ENCODE measurements at places on chromosomes 2 and 18. TPM values are rescaled to one million over a fixed set of nuclear protein-coding genes. Genes with fewer than 3 reads are reported as not detected.

- peak; percentile 96 for DNase-seq
Measured at GRCh38 chr2:64330281-64331113, 123.5 kb upstream of the LGALSL start.

DNA sequence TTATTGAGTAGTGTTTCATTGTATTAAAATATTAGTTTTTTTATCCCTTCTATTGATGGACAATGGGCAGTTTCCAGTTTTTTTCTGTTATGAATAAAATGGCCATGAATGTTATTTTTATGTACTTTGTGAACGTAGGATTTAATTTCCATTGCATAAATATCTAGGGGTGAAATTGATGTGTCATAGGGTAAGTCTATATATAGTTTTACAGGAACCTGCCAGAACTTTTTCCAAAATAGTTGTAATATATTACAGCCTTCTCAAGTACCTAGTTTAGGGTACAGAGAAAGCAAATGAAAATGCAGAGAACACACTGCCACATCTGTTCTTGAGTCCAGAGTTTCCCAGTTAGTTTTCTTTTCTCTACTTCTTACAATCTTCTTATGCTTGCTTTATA, 378.6 kb downstream of the MEIS1 start:
- peak; percentile 46 for DNase-seq

GRCh38 chr2:40558761-40559160, 106.9 kb upstream of the SLC8A1 start:
- no peak for DNase-seq

DNA sequence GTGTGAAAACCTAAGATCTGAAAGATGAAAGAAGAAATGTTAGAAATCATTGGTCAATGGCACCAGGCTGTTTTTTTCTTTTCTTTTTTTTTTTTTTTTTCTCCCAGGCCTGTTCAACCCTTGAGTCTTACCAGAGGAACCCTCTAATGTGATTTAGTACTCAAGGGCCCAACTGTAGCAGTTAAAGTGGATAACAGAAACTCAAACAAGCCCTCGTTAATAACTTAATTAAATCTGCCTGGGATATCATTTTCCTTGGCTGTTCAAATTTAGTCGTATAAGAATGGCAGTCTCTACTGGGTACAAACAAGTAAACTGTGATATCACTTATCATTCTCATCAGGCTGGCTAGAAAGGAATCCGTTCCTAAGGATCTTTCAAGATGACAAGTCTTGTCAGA, 16.5 kb downstream of the ARL4C start:
- DNase-seq = no peak

HTR2B gene
- 33.0 TPM for total RNA-seq

LAMA1 gene
- total RNA-seq = 30.1 TPM

- DNase-seq = peak; percentile 37
Measured at GRCh38 chr2:203451689-203452088, 83.4 kb downstream of the RAPH1 start.

DNA sequence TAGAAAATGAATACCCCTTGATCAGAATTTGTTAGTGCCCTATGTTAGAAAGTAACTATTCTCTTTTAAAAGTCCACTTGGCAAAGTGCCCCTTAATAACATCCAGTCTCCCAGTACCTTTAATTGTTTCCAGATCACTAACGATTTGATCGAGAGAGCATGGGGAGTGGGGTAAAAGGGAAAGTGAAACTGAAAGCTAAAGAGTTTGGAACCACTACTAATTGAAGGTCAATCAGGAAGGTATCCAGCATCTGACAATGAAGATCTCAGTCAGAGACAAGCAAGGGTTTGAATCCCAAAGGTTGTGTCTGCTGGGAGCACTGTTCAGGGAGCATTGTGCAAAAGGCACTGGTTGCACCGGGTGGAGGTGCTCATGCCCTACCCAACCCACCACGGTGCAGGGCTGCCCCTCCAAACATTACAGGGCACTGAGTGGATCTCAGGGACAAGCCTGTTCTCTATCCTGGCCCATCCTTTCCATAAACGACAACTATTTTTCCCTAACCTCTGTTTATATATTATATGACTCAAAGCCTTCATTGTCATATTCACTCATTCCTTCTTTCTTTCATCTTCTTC, 14.6 kb upstream of the RIT2 start:
- DNase-seq = peak; percentile 24

GRCh38 chr2:216626168-216626874, 6.9 kb upstream of the IGFBP2 start:
- no peak for DNase-seq

GRCh38 chr18:24267878-24268277, 129.0 kb downstream of the CABYR start:
- DNase-seq = no peak

PJVK gene
- total RNA-seq = 1.6 TPM

ALLC gene
- not detected for total RNA-seq

DNA sequence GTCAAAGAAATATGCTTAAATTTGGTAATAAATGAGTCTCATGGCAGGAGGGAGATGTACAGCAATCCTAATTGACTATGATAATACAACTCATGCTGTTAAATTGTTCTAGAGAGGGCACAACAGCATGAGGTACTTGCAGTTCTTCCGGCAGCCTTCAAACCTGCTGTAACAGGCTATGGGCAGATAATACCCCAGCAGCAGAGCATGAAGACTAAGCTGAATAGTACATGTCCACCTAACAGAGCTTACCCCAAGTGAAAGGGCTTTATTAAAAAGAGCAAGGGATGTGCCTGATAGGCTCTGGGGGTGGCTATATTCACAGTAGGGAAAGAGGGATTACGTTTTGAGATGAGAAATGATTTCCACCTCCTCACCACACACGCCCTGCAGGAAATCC, 28.9 kb downstream of the MRO start:
- no peak for DNase-seq

All from fibroblast of the aortic adventitia (primary cell).